ENCODE measurements at places on chromosomes 16 and 17.

DNA sequence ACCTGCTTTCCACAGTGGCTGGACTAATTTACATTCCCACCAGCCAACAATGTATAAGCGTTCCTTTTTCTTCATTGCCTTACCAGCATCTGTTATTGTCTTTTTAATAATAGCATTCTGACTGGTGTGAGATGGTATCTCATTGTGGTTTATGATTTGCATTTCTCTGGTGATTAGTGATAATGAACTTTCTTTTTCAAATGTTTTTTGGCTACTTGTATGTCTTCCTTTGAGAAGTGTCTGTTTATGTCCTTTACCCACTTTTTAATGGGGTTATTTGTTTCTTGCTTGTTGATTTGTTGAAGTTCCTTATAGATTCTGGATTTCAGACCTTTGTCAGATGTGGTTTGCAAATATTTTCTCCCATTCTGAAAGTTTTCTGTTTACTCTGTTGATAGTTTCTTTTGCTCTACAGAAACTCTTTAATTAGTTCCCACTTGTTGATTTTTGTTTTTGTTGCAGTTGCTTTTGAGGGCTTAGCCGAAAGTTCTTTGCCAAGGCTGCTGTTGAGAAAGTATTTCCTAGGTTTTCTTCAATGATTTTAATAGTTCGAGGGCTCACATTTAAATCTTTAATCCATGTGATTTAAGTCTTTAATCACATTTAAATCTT is 26.8 kb downstream of the ITGAM start:
- H3K27me3 ChIP-seq = peaks cover 2% of the 10 kb centered on the region
- H3K4me3 ChIP-seq = no peak overlapping the region
- no peaks in the 10 kb centered on the region for H3K36me3 ChIP-seq
- no peak for DNase-seq

DNA sequence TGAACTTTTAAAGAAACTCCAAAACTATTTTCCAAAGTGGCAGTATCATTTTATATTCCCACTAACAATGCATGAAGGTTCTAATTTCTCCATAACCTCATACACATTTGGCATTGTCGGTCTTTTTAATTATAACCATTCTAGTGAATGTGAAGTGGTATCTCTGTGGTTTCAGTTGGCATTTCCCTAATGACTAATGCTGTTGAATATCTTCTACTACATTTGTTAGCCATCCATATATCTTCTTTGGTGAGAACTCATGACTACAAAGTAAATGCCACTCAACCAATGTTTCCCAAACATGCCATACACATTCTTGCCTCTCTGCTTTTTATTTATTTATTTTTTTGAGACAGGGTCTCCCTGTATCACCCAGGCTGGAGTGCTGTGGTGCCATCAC is 31.7 kb upstream of the TAOK1 start:
- peak; percentile 40 for DNase-seq
- H3K27ac ChIP-seq = no peak overlapping the region
- H3K4me1 ChIP-seq = no peaks in the 10 kb centered on the region
- no peaks in the 10 kb centered on the region for H3K36me3 ChIP-seq
- H3K27me3 ChIP-seq = no peaks in the 10 kb centered on the region

- H3K36me3 ChIP-seq = no peaks in the 10 kb centered on the region
- no peak overlapping the region for H3K4me3 ChIP-seq
- no peak for DNase-seq
- no peaks in the 10 kb centered on the region for H3K27me3 ChIP-seq
- no peaks in the 10 kb centered on the region for H3K4me1 ChIP-seq
- no peak overlapping the region for H3K27ac ChIP-seq
Measured at GRCh38 chr16:26276289-26276688, 584.5 kb downstream of the HS3ST4 start.

- peaks cover 71% of the 10 kb centered on the region for H3K36me3 ChIP-seq
- no peaks in the 10 kb centered on the region for H3K27me3 ChIP-seq
- no peak overlapping the region for H3K27ac ChIP-seq
- no peak overlapping the region for H3K4me3 ChIP-seq
Measured at GRCh38 chr17:82613283-82614094, 34.8 kb downstream of the WDR45B start.

- no peaks in the 10 kb centered on the region for H3K4me1 ChIP-seq
- no peak for DNase-seq
- H3K4me3 ChIP-seq = no peak overlapping the region
- H3K36me3 ChIP-seq = no peaks in the 10 kb centered on the region
- H3K27ac ChIP-seq = no peak overlapping the region
Measured at GRCh38 chr17:38616361-38616760, 10.6 kb upstream of the SRCIN1 start.

- peaks cover 64% of the 10 kb centered on the region for H3K36me3 ChIP-seq
- H3K4me1 ChIP-seq = peaks cover 20% of the 10 kb centered on the region
- no peak overlapping the region for H3K27ac ChIP-seq
- no peak for DNase-seq
- H3K27me3 ChIP-seq = peaks cover 15% of the 10 kb centered on the region
Measured at GRCh38 chr17:4534515-4534914, 20.7 kb downstream of the MYBBP1A start.

DNA sequence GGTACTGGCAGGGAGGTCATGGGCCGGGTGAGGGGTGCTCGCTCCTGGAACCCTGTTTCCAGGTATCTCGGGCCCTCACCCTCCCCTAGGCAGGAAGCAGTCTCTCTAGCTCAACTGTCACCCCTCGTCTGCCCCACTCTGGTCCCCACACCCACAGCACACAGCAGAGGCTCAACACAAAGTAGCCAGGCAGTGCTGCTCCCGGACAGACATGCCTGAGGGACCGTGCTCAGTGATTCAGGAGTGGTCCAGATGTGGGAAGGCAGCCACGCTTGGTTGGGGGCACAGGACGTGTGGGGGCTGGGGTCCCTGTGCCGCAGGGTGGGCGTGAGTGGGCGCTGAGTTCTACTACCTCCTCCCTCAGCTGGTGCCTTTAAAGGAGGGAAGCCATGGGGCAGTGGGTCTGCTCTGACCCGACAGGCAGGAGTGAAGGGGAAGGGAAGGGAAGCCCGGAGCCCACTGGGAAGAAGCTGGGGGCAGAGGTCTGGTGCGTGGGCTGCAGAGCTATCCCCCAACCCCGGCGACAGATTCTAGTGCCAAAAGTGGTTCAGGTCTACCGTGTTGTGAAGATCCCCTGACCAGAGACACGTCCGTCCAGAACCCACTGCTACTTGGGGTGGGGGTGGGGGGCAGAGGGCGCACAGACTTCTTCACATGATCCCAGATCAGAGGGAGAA is 11.8 kb downstream of the SLC16A3 start:
- H3K36me3 ChIP-seq = peaks cover 99% of the 10 kb centered on the region
- H3K27me3 ChIP-seq = no peaks in the 10 kb centered on the region
- peaks cover 76% of the 10 kb centered on the region for H3K4me1 ChIP-seq
- no peak for DNase-seq

GRCh38 chr17:27532269-27533263 is 76.3 kb downstream of the KSR1 start:
- H3K4me3 ChIP-seq = no peak overlapping the region
- H3K4me1 ChIP-seq = peaks cover 46% of the 10 kb centered on the region
- peak overlapping the region; percentile 49 for H3K27ac ChIP-seq
- no peaks in the 10 kb centered on the region for H3K27me3 ChIP-seq
- H3K36me3 ChIP-seq = no peaks in the 10 kb centered on the region

- peaks cover 2% of the 10 kb centered on the region for H3K4me1 ChIP-seq
- H3K36me3 ChIP-seq = no peaks in the 10 kb centered on the region
- H3K27ac ChIP-seq = no peak overlapping the region
- H3K4me3 ChIP-seq = no peak overlapping the region
- DNase-seq = no peak
- H3K27me3 ChIP-seq = peaks cover 15% of the 10 kb centered on the region
Measured at GRCh38 chr17:57021226-57021940, 43.5 kb downstream of the SCPEP1 start.

Measured in mesenchymal stem cell (in vitro differentiated cells and primary cell).